NCI-H774 (cell line): ENCODE measurements at places on chromosomes 5 and 9.

DNA sequence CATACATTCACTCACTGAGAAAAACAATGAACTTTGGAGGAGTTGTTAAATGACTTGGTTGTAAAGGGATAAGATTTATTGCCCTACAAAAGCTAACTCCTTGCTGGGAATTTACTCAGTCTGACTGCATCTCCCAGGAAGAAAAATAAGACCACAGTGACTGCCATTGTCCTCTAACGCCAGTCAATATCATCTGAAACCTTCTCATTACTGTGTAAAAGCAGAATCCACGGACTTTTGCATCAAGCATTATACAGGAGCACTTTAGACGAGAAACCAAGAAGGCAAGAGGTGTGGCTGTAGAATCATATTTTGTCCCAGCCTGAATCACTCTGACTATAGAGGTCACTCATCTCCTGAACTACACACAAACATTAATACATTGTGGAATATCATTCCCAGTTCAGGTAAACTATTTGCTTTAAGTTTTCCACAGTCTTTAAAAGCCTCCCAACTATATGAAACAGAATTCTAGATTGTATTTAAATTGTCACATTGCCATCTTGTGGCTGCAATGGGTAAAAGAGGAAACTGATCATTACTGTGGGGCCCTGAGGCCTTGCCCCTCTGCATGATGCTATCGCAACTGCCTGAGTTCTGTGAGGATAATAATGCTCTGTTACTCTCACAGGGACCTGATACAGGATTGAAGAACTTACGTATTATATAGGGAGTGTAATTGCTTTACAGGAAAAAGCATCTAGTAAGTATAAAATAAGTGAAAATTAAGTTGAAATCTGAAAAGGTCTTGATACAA lies 142.9 kb downstream of the SLCO4C1 start:
- DNase-seq, result peak; percentile 30

GRCh38 chr9:93911801-93912554 lies 43.2 kb downstream of the BARX1 start:
- peak; percentile 93 for DNase-seq

- no peak for DNase-seq
These were observed 282.7 kb downstream of the KCNN2 start for GRCh38 chr5:114644576-114644975.

GRCh38 chr9:122204055-122204454 lies 24.7 kb downstream of the LHX6 start:
- DNase-seq, result no peak

GRCh38 chr9:126614455-126615244 lies 922 bp downstream of the LMX1B start:
- no peak for DNase-seq

DNA sequence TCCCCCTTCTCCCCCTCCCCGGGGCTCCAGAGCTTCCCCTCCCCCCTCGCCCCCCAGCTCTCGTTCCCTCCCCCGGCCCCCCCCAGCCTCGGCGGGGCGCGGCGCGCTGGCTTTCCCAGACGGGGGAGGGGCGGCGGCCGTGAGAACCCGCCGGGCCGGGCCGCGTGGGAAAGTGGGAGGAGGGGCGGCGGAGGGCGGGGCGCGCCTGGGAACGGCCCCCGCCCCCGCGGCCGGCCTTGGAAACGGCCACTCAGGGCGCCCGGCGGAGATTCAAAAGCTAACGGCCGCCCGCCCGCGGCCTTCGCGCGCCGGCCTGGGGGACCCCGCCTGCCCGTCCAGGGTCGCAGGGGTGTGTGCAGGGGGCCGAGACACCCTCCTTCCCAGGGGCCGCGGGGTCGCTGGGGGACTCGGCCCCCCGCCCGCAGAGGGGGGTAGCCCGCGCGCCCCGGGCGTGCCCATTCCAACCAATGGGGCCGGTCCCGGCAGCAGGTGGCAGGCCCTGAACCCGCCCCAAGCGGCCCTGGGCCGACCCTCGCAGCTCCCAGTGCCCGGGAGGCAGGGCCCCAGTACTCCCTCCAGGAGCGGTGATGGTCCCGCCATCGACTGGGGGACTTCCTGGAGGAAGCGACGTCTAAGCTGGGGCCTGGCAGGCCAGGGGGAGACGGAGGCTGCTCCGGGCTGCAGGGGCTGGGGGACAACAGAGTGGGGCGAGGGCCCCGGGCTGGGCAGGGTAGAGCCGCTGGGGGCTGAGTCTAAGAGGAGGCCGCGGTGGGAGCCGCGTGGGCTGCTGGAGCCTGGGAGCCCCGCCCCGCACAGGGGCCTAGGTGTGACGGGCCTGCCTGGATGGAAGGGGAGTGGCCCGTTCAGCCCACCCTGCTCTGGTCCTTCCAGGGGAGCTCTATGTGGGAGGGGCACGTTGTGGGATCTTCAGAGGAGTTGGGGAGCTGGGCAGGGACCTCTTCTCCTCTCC lies 14.2 kb upstream of the NRARP start:
- DNase-seq, result peak; percentile 74

- no peak for DNase-seq
These were observed 144.8 kb upstream of the PIK3R1 start for GRCh38 chr5:68070591-68071281.

DNA sequence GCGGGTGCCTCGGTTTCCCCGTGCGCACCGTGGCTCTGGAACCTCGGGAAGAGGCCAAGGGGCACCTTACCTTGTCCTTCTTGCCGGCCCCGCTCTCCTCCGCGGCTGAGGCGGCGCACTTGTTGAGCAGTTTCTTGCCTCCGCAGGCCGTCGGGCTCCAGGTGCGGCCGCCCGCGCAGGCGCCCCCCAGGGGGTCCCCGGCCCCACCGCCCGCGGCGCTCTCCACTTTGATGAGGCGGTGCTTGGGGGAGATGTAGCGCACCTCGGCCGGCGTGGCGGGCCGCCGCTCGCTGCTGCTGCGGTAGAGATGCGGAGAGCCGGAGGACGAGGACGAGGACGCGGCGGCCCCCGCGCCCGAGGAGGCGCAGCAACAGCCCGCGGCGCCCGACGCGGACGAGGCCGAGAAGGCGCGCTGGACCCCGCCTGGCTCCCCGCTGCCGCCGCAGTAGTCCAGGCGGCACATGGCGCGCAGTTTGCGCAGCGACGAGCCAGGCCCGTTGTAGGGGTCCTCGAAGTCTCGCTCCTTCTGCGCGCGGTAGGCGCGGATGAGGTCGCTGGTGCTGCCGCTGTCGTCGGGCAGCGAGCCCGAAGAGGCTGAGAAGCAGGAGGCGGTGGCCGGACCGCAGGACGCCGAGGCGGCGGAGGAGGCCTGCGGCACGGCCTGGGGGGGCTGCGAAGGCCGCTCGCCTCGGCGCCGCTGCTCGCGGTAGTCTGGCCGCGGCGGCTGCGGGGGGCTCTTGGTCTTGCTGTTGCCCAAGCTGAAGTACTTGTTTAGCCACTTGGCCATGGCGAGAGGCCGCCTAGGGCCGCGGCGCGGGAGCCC lies 957 bp downstream of the SHB start:
- DNase-seq, result no peak

DNA sequence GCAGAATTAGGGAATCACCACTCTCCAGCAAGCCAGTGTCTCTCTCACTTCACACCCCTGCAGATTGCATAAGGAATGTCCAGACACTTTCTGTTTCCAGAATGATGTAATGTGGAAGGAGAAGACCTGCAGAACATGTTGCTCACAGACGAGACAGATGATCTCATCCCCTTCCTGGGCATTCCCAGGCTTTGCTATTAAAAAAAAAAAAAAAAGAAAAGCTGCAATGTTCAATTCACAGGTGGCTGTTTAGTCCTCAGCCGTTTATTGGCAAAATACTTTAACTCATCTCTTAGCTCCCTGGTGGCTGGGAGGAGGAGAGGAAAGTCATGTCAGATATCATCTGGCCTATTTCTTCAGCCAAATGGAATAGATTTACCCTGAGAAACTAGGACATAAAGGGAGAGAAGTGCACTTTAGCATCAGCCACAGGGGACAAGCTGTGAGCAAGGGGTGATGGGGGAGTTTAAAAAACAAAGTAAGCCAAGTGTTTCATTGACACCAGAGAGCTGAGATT lies 95.9 kb upstream of the TNC start:
- peak; percentile 23 for DNase-seq

GRCh38 chr5:68026092-68026885 lies 189.3 kb upstream of the PIK3R1 start:
- no peak for DNase-seq

GRCh38 chr5:9924614-9925013 lies 294.5 kb upstream of the TAS2R1 start:
- no peak for DNase-seq

- no peak for DNase-seq
These were observed 2.1 kb downstream of the NR3C1 start for GRCh38 chr5:143401227-143402016.

GRCh38 chr5:115382989-115383388 lies 86.5 kb upstream of the CCDC112 start:
- DNase-seq, result no peak

DNA sequence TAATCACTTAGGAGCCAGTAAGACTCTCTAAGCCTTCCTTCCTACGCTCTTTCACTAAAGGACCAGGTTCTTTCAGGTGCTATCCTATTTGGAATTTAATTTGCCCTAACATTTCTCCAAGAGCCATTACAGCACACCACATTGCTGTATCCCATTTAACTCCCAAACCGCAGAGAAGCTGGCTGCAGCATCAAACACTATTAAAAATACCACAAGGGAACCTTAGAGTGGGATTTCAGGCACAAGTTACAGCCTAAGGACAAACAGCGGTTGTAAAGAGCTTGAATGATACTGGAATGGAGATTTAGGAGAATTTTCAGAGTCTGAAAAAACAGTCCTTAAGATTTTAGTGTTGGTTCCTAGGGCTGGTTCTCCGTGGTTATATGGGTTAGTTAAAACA lies 566.4 kb downstream of the RAB3C start:
- DNase-seq, result no peak

DNA sequence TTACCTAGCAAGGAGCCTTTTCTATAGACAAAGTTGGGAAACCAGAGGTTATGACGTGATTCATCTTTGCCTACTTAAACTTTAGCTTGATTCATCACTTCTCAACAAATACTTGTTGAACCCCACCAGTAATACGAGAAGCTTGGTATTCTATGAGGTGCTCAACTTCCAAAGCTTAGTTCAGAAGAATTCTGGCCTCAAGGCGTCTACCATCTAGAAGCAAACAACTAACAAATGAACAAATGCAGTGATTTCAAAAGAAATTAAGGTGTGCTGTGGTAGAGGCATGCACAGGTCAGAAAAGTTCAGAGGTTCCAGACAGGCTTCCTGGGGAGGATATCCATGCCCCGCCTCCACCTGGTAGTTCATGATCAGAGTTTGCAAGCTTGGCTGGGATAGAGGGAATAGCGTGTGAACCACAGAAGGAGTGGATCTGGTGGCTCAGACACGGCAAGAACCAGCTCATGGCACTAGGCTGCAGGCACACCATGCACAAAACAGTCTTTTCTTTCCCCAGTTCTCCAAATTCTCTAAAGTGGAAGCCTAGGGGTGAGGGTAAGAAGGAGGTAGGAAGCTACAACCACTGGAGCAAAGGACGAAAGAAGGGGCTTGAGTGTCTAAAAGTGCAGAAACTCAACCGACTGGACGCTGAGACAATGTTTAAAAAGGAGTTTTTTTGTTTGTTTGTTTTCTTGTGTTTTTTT lies 473.0 kb downstream of the RAB3C start:
- no peak for DNase-seq

GRCh38 chr5:16417398-16418074 lies 48.1 kb downstream of the ZNF622 start:
- DNase-seq, result no peak

- DNase-seq, result no peak
These were observed 6.9 kb downstream of the MRPL22 start for GRCh38 chr5:154947778-154948177.

DNA sequence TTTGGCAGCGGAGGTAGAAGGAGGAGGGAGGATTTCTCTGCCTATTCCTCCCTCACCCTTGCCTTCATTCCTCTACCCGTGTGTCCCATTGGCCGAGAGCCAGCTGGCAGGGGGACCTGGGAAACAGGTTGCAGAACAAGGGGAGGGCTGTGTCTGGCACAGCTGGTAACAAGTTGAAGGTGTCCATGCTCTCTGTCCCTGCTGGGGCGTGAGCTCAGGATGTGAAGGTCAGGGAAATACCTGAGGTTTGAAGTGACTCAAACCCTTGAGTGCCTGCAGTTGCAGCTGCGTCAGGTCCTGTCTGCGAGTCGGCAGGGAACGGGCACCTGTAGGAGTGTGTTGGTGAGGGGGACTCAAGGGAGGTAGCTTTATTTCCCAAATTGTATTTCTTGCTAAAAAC lies 16.2 kb downstream of the MIGA2 start:
- DNase-seq, result no peak

GRCh38 chr9:111348821-111349271 lies 18.8 kb upstream of the OR2K2 start:
- DNase-seq, result no peak

GRCh38 chr9:73006986-73007385 lies 54.1 kb upstream of the ALDH1A1 start:
- no peak for DNase-seq

- no peak for DNase-seq
These were observed 29.0 kb upstream of the GPR150 start for GRCh38 chr5:95590880-95591279.

GRCh38 chr5:139091439-139092156 lies 106.6 kb downstream of the SIL1 start:
- DNase-seq, result no peak

GRCh38 chr5:64384765-64385164 lies 121.0 kb upstream of the RGS7BP start:
- DNase-seq, result no peak

GRCh38 chr5:116421080-116421629 lies 153.5 kb downstream of the SEMA6A start:
- DNase-seq, result no peak

GRCh38 chr5:14708551-14708950 lies 44.0 kb downstream of the OTULIN start:
- no peak for DNase-seq

DNA sequence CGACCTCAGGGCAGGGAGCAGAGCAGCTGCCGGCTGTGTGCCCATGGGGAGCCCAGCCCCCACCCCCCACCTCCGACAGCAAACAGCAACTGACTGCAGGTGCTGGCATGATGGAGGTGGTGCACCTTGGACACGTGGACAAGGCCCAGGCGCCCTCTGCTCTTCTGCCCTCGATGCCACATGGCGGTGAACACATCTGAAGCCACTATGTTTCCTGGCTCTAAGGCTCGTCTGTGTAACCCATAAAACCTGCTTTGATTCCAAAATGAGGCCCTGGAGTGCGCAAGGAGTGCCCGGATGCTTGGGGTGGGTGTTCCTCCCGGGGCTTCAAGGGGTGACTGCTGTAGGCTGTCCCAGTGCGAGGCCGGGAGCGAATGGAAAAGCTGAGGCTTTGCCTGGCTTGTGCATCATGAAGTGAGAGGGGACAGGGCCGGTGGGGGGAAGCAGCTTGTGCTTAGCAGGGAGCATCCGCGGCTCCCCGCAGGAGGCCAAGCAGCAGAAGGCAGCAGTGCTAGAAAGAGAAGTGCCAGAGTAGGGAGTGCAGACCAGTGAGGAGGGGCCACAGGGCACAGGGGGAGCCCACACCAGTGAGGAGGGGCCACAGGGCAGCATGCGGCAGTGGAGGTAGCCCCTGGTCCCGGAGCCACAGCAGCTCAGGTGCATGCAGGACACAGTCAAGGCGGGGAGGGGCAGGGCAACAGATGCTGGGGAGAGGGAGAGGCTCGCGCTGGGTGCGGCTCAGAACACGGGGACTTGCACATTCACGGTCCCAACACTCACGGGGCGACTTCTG lies 30.0 kb downstream of the NKD2 start:
- no peak for DNase-seq
